ENCODE measurements at places on chromosomes 4 and X. TPM values are rescaled to one million over a fixed set of nuclear protein-coding genes. Genes with fewer than 3 reads are reported as not detected.

FLNA gene
- 220 TPM for total RNA-seq

NDST4 gene
- 0.12 TPM for total RNA-seq

VCX3B gene
- total RNA-seq: not detected

TMEM154 gene
- total RNA-seq: 1.7 TPM

F9 gene
- total RNA-seq: 13.0 TPM

SCD5 gene
- 19.2 TPM for total RNA-seq

PLXNA3 gene
- 10.6 TPM for total RNA-seq

TLL1 gene
- total RNA-seq: 1.4 TPM

TGIF2LX gene
- not detected for total RNA-seq

RTL5 gene
- total RNA-seq: 2.0 TPM

GASK1B gene
- 89.8 TPM for total RNA-seq

ATP1B4 gene
- total RNA-seq: not detected

ARMCX1 gene
- 53.1 TPM for total RNA-seq
